GM10248 (cell line): ENCODE measurements at places on chromosomes 1 and 21.

DNA sequence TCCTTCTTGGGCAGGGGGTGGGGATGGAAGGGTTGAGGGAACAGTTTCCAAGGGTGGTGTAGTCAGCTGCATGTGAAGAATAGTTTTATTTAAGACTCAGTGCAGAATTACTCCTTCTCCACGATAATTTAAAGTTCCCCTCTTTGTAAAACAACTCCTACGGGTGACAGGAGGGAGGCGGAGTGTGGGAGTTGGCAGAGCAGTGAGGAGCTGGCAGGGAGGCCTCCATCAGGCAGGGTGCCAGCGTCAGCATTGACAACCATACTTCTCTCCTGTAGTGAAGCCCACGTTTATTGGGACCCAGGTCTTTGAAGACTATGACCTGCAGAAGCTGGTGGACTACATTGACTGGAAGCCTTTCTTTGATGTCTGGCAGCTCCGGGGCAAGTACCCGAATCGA, 93.8 kb downstream of the MTR start:
- DNase-seq, result no peak

DNA sequence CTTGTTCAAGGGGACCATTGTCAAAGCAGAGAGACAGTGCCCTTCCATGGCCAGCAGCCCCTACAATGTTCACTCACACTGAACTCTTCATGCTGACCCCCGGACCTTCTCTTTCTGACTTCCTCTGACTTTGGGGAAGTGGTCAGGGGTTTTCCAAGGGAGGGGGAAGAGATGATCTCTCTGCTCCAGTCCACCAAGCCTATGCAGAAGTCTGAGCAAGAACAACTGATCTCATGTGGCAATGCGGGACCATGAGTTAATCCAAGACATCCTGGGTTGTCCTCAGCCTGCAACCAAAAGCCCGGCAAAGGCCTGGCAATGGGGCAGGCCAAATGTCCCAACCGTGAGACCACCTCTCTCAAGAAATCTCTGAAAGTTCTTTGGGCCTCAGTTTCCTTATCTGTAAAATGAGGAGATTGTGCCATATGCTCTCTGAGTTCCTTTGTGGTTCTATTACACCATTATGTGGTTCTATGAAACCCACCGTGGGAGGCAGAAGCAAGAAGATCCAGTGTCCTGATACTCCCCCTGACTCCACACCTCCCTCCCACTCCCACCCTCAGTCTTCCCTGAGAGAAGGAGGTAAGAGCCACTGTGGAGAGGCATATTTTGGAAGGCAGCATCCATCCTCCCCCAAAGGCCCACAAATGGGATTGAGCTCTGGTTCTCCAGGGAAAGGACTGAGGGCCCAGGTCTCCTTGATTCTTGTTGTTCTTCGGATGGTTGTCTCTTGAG, 11.8 kb upstream of the ARHGEF2 start:
- DNase-seq, result peak; percentile 55

DNA sequence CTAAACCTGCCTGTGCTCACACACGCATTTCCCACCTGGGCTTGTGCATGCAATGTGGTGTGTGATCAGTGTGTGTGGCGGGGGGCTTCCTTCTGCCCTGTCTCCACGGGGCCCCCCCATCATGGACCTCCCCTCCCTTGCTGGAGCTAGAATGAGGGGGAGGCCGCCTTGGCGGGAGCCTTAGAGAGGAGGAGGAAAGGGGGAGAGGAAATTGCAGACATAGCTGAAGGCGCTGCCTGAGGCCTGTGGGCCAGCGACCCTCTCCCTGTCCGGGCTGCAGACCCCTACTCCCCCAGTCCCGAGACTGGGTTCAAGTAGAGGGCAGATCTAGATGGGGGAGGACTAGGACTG, 883 bp upstream of the EVA1B start:
- DNase-seq, result no peak

DNA sequence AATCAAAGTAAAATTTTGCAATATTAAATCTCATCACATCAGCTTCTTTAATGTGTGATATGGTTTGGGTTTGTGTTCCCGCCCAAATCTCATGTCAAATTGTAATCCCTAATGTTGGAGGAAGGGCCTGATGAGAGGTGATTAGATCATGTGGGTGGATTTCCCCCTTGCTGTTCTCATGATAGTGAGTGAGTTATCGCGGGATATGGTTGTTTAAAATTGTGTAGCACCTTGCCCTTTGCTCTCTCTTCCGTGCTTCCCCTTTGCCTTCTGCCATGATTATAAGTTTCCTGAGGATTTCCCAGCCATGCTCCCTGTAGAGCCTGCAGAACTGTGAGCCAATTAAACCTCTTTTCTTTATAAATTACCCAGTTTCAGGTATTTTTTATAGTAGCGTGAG, 131.9 kb downstream of the ZNF326 start:
- no peak for DNase-seq

GRCh38 chr1:231612393-231613089, 14.0 kb upstream of the DISC1 start:
- DNase-seq, result no peak

GRCh38 chr1:24955161-24955560, 25.1 kb upstream of the RUNX3 start:
- DNase-seq, result peak; percentile 62

GRCh38 chr1:66685670-66686069, 66.6 kb upstream of the DYNLT5 start:
- DNase-seq, result no peak

DNA sequence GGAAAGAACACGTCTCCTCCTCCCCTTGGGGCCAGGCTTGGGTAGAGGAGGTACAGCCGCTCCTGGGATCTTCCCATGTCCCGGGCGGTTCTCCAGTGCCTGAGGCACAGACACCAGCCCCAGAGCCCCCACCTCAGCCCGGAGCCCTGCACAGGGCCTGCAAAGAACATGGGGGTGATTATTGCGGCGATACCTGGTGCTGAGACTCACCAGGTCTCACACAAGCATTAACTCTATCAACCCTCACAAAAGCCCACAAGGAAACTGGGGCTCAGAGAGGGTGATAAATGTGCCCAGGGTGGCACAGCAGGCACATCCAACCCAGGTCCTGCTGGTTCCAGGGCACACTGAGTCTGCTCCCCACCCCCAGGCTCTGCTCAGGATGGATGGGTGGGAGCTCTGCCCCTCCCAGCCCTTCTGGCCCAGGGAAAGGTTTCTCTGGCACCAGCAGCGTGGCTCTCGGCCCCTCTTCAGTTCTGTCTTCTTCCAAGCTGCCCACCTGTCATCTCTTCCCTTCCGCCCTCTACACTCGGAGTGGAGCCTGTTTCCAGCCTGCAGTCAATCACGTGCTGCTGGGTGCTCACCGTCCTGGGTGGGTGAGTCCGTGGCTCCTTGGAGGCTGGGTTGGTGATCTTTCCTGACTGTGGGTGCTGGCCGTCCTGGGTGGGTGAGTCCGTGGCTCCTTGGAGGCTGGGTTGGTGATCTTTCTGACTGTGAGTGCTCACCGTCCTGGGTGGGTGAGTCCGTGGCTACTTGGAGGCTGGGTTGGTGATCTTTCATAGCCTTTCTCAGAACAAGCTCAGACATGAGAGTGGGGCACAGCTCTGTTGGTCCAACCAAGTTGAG, 53.6 kb upstream of the AJAP1 start:
- no peak for DNase-seq
